ENCODE measurements at places on chromosomes 1 and 21.

- no peak for DNase-seq
Measured at GRCh38 chr1:228267962-228268880, 60.4 kb downstream of the OBSCN start.

DNA sequence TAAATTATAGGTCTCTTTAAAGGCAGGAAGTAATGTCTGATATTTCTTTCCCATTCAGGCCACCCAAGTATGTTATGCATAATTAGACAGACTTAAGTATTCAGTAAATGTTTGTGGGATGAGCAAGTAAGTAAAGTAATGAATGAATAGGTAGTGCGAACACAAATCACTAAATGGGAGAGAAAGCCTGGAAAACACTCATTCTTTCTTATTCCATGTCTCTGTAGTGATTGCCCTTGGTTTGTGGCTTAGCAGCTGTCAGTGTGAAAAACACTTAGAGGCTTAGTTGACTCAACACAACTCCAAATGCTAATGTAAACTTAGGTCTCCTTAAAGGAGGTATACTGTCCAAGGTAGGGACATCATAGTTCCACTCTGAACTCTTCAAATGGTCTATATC, 182.5 kb downstream of the ZC3H11B start:
- no peak for DNase-seq

- DNase-seq = peak; percentile 47
Measured at GRCh38 chr1:28064064-28064463, 24.3 kb downstream of the EYA3 start.

DNA sequence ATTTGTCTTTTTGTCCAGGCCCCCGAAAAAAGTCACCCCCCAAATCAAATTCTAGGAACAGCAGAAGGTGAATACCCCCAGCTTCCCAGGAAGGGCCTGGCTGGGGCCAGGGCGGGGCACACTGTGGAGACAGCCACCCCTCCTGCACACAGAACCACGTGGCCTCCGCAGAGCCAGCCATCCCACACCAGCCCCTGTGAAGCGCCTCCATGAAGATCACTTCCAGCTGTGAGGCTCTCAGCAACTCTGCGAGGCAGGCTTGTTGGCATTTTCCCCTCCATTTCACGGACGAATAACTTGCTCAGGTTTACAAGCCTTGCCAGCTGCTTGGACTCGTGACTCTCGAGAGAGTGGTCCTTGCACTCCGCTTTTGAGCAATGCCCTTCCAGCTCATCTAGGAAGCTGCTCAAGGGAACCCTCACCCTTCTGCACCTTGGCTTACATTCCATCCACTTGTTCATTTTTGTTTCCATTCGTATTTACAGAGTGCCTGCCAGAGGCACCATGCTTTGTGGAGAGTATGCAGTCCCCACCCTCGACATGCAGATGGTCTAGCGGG, 48.2 kb downstream of the SYT6 start:
- DNase-seq = peak; percentile 82

- peak; percentile 81 for DNase-seq
Measured at GRCh38 chr1:165827268-165828102, at the start of gene UCK2. Gene UCK2 (plus strand): TSS chr1:165827614. CDS start chr1:165827834, 220 bp downstream.

- DNase-seq = no peak
Measured at GRCh38 chr1:12587981-12588640, 29.9 kb downstream of the DHRS3 start.

- no peak for DNase-seq
Measured at GRCh38 chr1:243513726-243514491, 258.1 kb downstream of the SDCCAG8 start.

- no peak for DNase-seq
Measured at GRCh38 chr1:246632281-246633168, 66.3 kb downstream of the CNST start.

- no peak for DNase-seq
Measured at GRCh38 chr1:47978486-47978885, 18.7 kb downstream of the TRABD2B start.

- DNase-seq = no peak
Measured at GRCh38 chr1:198423673-198424072, 116.8 kb downstream of the ATP6V1G3 start.

All from A673 (cell line).